ENCODE measurements at places on chromosomes 7 and 10.
A peak's percentile ranks its signal among the peaks of the same experiment; 100 is the strongest.

DNA sequence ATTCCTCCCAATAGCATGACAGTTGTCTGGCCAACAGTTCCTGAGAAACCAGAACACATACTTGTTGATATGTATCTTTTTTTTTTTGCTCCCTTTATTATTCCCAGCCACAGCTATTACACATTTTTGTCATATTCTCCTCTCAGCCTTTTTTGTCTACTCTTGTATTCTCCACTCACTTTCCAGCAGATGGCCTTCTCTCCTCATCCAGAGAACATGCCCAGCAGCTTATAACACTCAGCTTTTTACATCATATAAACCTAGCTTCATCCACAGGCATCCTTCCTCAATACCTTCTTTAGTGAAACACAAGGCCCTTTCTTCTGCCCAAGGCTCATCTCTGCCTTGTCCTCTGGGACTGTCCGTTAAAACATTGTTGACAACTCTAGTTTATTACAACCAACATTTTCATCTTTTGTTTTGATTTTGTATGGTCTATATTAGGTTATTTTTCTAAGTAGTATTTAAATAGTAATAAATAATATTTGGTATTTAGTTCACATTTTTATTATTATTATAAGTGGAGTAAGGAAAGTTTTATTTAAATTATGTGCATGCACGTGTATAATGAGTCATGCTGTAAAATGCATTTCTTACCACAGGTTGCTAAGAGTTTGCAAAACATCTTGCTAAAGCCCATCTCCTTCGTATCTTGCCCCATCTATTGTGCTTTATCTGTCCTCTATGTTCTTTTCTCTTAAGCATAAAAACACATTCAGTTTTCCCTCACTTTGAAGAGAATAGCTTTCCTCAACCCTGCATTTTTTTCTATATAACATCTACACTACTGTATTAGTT is 101.5 kb downstream of the ORC5 start:
- peak; percentile 4 for DNase-seq

DNA sequence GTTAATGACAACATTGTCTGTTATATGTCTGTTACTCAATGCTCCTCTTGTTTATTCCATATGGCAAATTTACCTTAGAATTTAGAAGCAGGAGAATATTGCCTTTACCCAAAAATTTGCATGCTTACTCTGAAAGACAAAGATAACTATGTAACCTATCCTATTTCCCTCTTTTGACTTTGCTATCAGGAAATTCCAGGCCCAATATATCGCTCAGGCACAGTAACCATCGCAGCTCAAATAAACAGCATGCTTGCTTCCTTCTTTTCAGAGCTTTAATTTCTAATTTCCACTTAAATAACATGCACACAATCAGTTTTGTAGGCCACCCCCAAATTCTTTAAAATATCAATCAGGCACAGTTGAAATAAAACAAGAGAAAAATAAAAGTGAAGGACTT is 57.8 kb downstream of the EBLN1 start:
- no peak for DNase-seq

DNA sequence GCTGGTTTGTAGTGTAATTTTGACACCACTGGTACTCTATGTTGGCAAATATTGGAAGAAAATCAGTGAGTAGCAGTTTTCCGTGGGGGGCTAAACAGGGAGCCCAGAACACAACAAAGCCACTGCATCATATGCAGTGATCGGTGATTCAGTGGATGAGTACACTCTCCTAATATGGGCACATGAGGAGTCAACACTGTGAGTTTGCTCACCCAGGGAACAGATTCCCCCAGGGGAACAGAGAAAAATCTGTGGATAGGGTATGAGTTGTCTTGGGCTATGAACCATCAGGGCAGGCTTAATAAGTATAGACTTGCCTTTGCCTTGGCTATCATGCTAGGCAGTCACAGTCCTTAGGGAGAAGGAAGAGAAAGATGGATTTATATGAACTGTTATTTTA is 227.7 kb upstream of the SEMA3E start:
- DNase-seq = peak; percentile 33

GRCh38 chr10:17609523-17610079 is 7.6 kb downstream of the HACD1 start:
- DNase-seq = no peak

- DNase-seq = no peak
These were observed 26.5 kb downstream of the GPR85 start for GRCh38 chr7:113060100-113060499.

DNA sequence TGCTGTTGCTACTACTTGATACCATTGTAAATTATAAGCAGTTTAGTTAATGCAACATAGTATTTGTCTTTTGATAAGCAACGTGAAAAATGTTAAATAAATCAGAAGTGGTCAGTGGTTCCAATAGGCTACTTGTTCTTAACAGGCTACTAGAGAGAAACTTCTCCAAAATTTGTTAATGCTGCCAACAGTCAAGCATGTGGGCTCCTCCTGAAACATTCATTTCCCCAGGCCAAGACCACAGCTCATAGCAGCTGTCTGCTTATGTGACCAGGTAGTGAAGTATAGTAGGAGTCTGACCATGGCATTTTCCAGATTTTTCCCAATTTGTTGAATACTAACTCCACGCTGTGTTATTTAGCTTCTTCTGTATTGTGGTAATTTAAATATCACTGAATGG is 81.0 kb downstream of the CYP51A1 start:
- no peak for DNase-seq

DNA sequence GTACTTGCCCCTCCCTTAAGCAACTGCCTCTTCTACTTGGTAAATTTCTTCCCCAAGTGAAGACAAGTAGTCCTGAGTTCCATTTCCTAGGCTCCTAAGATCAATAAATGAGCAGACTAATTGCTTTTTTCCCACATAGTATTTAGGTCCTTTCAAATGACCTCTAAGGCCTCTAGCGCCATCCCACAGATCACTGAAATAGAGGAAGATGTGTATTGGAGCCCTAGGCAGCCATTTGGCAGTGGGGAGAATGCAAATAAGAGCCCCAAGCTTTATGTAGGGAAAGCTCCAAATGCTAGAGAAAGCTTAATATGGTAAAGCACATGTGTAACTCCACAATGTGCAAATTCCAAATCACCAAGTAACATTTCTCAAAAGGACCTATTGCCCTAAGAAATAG is 316.5 kb upstream of the PHF14 start:
- no peak for DNase-seq
